ENCODE measurements at places on chromosomes 6 and 20. TPM values are rescaled to one million over a fixed set of nuclear protein-coding genes. Genes with fewer than 3 reads are reported as not detected.

DNA sequence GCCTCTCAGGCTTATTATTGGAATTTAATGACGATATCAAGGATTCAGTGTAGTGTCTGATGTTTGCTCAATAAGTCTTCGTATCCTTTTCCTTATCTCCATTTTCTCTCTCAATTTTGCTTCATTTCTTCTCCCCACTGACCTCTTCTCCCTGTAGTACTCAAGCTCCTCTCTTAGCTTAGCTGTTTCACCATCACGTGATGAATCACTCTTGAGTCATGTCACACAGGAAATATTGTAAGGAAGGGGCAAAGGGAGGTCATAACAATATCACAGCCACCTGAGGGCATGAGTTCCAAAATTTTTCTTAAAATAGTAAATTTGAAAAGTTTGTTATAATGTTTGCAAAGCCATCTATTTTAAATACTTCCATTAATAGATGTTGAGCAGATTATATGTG is 392.2 kb upstream of the MARCKS start:
- no peaks in the 10 kb centered on the region for H3K27me3 ChIP-seq
- no peaks in the 10 kb centered on the region for H3K4me1 ChIP-seq
- no peak overlapping the region for H3K27ac ChIP-seq
- no peak overlapping the region for H3K4me3 ChIP-seq

DNA sequence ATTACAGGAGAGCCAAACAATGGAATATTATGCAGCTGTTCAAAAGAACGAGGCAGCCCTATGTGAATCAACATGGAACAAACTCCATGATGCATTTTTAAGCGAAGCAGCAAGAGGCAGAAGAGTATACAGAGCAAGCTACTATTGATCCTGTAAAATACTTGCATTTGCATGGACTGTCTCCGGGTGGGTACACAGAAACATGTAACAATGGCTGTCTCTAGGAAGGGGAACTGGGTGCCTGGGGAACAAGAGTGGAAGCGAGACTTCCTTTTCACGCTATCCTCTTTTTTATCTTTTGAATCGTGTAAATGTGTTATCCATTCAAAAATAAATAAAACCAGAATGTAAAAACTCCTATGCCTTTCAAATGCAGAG is 93.3 kb upstream of the SIRPA start:
- no peaks in the 10 kb centered on the region for H3K36me3 ChIP-seq
- H3K4me3 ChIP-seq, result no peak overlapping the region
- H3K27me3 ChIP-seq, result no peaks in the 10 kb centered on the region
- H3K4me1 ChIP-seq, result peaks cover 2% of the 10 kb centered on the region
- no peak overlapping the region for H3K27ac ChIP-seq

- H3K4me1 ChIP-seq, result no peaks in the 10 kb centered on the region
- no peak overlapping the region for H3K27ac ChIP-seq
- H3K27me3 ChIP-seq, result no peaks in the 10 kb centered on the region
- no peaks in the 10 kb centered on the region for H3K36me3 ChIP-seq
- no peak overlapping the region for H3K4me3 ChIP-seq
These were observed 175.7 kb downstream of the TBX18 start for GRCh38 chr6:84588697-84589080.

DNA sequence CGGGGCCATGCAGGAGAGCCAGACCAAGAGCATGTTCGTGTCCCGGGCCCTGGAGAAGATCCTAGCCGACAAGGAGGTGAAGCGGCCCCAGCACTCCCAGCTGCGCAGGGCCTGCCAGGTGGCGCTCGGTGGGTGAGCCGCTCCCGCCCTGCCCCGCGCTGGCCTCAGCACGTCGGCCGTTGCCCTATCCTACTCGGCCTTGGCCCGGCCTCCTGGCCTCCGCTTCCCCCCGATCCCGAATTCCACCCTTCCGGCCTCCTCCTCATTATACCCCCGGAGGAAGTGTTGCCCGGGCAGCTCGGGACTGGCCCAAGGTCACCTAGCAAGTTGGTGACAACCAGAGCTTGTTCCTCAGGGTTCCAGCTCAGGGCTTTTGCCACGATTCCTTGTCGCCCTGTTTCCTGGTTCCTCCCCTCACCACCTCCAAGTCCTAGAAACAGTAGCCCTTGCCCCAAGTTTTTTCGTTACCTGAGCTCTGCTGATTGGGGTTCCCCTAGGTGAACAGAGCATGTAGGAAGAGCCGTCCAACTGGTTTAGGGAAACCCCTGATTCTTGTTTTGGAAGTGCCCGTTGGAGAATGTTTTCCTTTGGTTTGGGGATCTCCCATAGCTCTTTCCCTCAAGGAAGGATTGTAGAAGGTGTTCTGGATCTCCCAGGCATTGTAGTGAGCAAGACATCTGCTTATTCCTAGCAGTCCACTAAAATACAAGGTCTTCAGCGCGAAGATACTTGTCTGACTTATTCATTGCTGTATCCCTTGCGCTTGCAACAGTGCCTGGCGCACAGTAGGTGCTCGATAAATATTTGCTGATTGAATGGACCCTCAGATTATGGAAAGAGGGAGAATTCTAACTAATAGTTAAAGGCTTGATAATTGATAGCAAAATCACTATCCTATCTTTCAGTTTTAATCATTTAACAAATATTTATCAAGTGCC is 641 bp downstream of the ARFGEF2 start:
- no peaks in the 10 kb centered on the region for H3K27me3 ChIP-seq
- H3K4me3 ChIP-seq, result peak overlapping the region; percentile 84
- peaks cover 3% of the 10 kb centered on the region for H3K4me1 ChIP-seq
- H3K36me3 ChIP-seq, result no peaks in the 10 kb centered on the region
- no peak for DNase-seq
- H3K27ac ChIP-seq, result peak overlapping the region; percentile 92

- H3K4me3 ChIP-seq, result no peak overlapping the region
- H3K27ac ChIP-seq, result no peak overlapping the region
- DNase-seq, result no peak
- peaks cover 25% of the 10 kb centered on the region for H3K4me1 ChIP-seq
- H3K36me3 ChIP-seq, result no peaks in the 10 kb centered on the region
- peaks cover 3% of the 10 kb centered on the region for H3K27me3 ChIP-seq
These were observed 3.4 kb upstream of the DLL1 start for GRCh38 chr6:170294298-170294730.

DNA sequence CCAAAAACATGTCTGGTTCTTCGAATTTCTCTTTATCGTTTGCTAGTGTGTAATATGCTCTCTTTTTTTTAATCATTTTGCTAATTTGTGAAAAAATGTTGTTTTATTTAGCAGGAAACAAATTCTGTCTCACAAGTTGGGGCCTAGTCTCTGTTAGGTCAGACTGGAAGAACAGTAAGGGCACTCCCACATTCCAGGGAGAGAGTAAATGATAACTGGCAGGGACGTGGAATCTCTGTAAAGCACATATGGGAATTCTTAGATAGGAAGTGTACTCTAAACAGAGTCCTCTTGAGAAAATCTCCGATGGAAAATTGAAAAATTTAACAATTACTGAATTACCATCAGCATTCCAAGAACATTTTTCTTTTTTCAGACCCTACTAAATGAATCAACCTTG is 16.4 kb upstream of the CCDC28A start:
- H3K36me3 ChIP-seq, result no peaks in the 10 kb centered on the region
- no peak overlapping the region for H3K4me3 ChIP-seq
- no peak for DNase-seq
- H3K27me3 ChIP-seq, result no peaks in the 10 kb centered on the region

GRCh38 chr20:32667027-32667426 is 6.7 kb downstream of the C20orf203 start:
- no peaks in the 10 kb centered on the region for H3K27me3 ChIP-seq
- H3K4me1 ChIP-seq, result no peaks in the 10 kb centered on the region
- DNase-seq, result no peak
- no peak overlapping the region for H3K27ac ChIP-seq
- H3K4me3 ChIP-seq, result no peak overlapping the region

GRCh38 chr20:37526839-37527637 is 638 bp downstream of the BLCAP start:
- no peaks in the 10 kb centered on the region for H3K36me3 ChIP-seq
- H3K27ac ChIP-seq, result peak overlapping the region; percentile 96
- H3K4me3 ChIP-seq, result peak overlapping the region; percentile 87
- peak; percentile 45 for DNase-seq

- no peak overlapping the region for H3K4me3 ChIP-seq
- no peaks in the 10 kb centered on the region for H3K36me3 ChIP-seq
- peaks cover 7% of the 10 kb centered on the region for H3K4me1 ChIP-seq
- no peak for DNase-seq
These were observed 8.7 kb downstream of the CST3 start for GRCh38 chr20:23629017-23629541.

GRCh38 chr6:164826831-164827468 is 482.5 kb downstream of the C6orf118 start:
- H3K27me3 ChIP-seq, result no peaks in the 10 kb centered on the region
- H3K4me1 ChIP-seq, result no peaks in the 10 kb centered on the region
- H3K4me3 ChIP-seq, result no peak overlapping the region
- no peak overlapping the region for H3K27ac ChIP-seq

DNA sequence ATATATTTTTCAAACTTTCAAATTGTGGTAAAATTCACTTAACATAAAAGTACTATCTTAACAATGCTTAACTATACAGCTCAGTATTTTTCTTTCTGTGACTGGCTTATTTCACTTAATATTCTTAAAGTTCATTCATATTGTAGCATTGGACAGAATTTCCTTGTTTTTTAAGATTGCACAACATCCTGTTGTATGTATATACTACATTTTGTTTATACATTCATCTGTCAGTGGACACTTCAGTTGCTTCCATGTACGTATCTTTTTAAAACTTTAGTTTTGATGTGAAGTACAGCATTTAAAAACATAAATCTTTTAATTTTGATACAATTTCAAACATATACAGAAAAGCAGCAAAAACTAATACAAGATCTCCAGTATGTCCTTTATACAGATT is 220.7 kb downstream of the ZFAND3 start:
- no peaks in the 10 kb centered on the region for H3K36me3 ChIP-seq
- no peak for DNase-seq
- H3K27me3 ChIP-seq, result no peaks in the 10 kb centered on the region
- no peaks in the 10 kb centered on the region for H3K4me1 ChIP-seq
- H3K27ac ChIP-seq, result no peak overlapping the region

GRCh38 chr6:19024737-19025136 is 637.6 kb downstream of the RNF144B start:
- H3K4me3 ChIP-seq, result no peak overlapping the region
- no peak overlapping the region for H3K27ac ChIP-seq
- no peaks in the 10 kb centered on the region for H3K4me1 ChIP-seq

GRCh38 chr6:31640612-31641011 is 11.8 kb downstream of the BAG6 start:
- no peaks in the 10 kb centered on the region for H3K27me3 ChIP-seq
- DNase-seq, result no peak
- no peak overlapping the region for H3K4me3 ChIP-seq
- H3K4me1 ChIP-seq, result no peaks in the 10 kb centered on the region
- no peak overlapping the region for H3K27ac ChIP-seq

Gene PLCB4
- total RNA-seq, result 2.8 TPM

Gene GATA5
- total RNA-seq, result 1.8 TPM

Gene FAM209B
- not detected for total RNA-seq

- H3K36me3 ChIP-seq, result no peaks in the 10 kb centered on the region
- peaks cover under 1% of the 10 kb centered on the region for H3K4me1 ChIP-seq
- DNase-seq, result no peak
- H3K27ac ChIP-seq, result no peak overlapping the region
- H3K27me3 ChIP-seq, result no peaks in the 10 kb centered on the region
These were observed 11.6 kb upstream of the CALHM6 start for GRCh38 chr6:116449565-116449964.

DNA sequence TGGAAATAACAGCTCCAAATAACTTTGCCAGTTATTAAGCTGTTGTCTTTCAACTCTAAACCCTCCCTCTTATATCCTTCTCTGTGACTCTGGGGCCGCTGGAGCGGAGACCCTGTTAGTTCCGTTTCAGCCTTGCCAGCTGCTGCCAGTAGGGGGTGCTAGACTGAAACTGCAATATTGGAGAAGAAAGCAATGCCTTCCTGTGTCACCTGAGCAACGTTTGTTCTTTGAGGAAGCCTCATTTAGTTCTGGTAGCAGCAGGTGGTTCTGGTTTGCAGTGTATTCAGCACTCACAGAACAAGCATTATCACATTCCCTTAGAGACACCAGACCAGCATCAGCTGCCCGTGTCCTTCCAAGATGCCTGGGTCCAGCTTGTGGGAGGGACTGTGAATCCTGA is 22.9 kb upstream of the JAG1 start:
- peaks cover 1% of the 10 kb centered on the region for H3K4me1 ChIP-seq
- DNase-seq, result no peak
- no peak overlapping the region for H3K4me3 ChIP-seq
- no peak overlapping the region for H3K27ac ChIP-seq
- no peaks in the 10 kb centered on the region for H3K36me3 ChIP-seq

Gene CNR1
- total RNA-seq, result 2.1 TPM

Gene EYS
- not detected for total RNA-seq

Gene PRSS16
- total RNA-seq, result 16.9 TPM

- no peaks in the 10 kb centered on the region for H3K36me3 ChIP-seq
- H3K4me1 ChIP-seq, result peaks cover 7% of the 10 kb centered on the region
- H3K4me3 ChIP-seq, result peak overlapping the region; percentile 84
- H3K27ac ChIP-seq, result no peak overlapping the region
These were observed 1.1 kb downstream of the TBP start for GRCh38 chr6:170555305-170555704.

DNA sequence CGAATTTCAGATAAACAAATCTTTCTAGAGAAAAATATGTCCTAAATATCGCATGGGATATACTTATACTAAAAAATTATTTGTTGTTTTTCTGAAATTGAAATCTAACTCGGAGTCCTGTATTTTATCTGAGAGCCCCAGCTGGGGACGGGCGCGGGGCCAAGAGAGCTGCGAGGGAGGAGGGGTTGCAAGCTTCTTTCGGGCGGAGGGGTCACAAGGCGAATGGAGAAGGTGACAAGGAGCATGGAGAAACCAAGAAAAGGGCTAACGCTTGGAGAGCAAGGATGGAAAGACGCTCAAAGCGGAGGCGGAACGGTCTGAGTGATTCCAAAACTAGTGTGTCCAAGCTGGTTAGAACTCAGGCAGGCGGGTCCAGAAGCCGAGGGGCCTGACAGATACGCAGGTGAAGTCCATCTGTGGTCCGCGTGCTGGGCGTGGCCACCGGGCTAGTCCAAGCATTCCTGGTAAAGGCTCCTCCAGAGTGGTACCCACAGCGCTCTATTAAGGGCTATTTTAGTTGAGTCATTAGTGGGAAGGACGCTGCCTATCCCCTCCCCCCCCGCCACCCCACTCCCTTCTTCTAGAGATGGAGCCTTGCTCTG is 41.5 kb upstream of the ZNFX1 start:
- no peaks in the 10 kb centered on the region for H3K27me3 ChIP-seq
- H3K27ac ChIP-seq, result no peak overlapping the region
- no peak for DNase-seq
- H3K4me3 ChIP-seq, result no peak overlapping the region
- H3K36me3 ChIP-seq, result no peaks in the 10 kb centered on the region

All from ovary (tissue), 10 donors.